ENCODE measurements at places on chromosomes 7 and 10. TPM values are rescaled to one million over a fixed set of nuclear protein-coding genes. Genes with fewer than 3 reads are reported as not detected.

- no peaks in the 10 kb centered on the region for H3K36me3 ChIP-seq
- no peaks in the 10 kb centered on the region for H3K4me1 ChIP-seq
- DNase-seq: no peak
- H3K4me3 ChIP-seq: no peak overlapping the region
These were observed 8.0 kb upstream of the CDH23 start for GRCh38 chr10:71388583-71389310.

DNA sequence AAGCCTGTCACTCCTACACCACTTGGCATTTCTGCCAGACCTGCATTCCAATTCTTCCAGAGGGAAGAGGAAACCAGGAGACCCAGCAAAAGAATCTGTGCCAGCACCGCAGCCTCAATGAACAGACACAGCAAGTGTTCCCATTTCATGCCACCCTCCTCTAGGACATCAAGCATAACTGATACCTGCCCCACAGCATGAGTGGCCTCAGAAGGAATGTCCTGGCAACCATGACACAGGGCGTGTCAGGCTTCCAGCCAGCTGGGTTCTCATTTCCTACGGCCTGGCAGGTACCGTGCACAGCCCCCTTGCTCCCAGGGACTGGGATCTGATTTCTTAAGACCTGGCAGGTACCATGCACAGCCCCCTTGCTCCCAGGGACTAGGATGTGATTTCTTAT is 7.8 kb downstream of the MAD1L1 start:
- DNase-seq: no peak
- H3K27ac ChIP-seq: no peak overlapping the region
- peaks cover 17% of the 10 kb centered on the region for H3K36me3 ChIP-seq
- no peaks in the 10 kb centered on the region for H3K4me1 ChIP-seq

GRCh38 chr7:108093341-108093740 is 36.8 kb downstream of the LAMB4 start:
- no peak overlapping the region for H3K4me3 ChIP-seq
- H3K4me1 ChIP-seq: peaks cover 31% of the 10 kb centered on the region
- H3K27me3 ChIP-seq: no peaks in the 10 kb centered on the region
- DNase-seq: peak; percentile 72
- no peaks in the 10 kb centered on the region for H3K36me3 ChIP-seq
- peak overlapping the region; percentile 83 for H3K27ac ChIP-seq

Gene TYW1B
- polyA plus RNA-seq: 4.7 TPM

Gene AKR1D1
- polyA plus RNA-seq: not detected

DNA sequence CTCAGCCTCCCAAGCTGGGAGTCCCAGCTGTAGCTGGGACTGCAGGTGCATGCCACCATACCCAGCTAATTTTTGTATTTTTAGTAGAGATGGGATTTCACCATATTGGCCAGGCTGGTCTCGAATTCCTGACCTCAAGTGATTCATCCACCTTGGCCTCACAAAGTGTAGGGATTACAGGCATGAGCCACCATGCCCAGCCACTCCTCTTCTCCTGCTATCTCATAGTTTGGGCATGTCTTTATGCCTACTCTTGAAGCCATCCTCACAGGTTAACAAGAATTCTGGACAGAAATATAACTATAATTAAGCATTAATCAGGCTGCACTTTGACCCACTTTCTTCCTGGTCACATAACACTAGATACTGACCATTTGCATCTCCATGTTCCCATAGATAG is 28.6 kb upstream of the C10orf67 start:
- no peaks in the 10 kb centered on the region for H3K27me3 ChIP-seq
- no peak for DNase-seq
- no peaks in the 10 kb centered on the region for H3K4me1 ChIP-seq
- no peak overlapping the region for H3K4me3 ChIP-seq
- H3K27ac ChIP-seq: no peak overlapping the region
